ENCODE measurements at places on chromosomes 2 and 18. TPM values are rescaled to one million over a fixed set of nuclear protein-coding genes. Genes with fewer than 3 reads are reported as not detected.

The WDCP gene
- total RNA-seq = 13.1 TPM

The POTEJ gene
- not detected for total RNA-seq

The THSD7B gene
- 4.0 TPM for total RNA-seq

The CASP8 gene
- total RNA-seq = 29.9 TPM

The HOXD13 gene
- 14.9 TPM for total RNA-seq

The DSEL gene
- total RNA-seq = 49.3 TPM

The RAB1A gene
- total RNA-seq = 140 TPM

The INHBB gene
- 0.74 TPM for total RNA-seq

The CCDC141 gene
- 18.0 TPM for total RNA-seq

The CCDC74B gene
- total RNA-seq = 5.2 TPM

The FECH gene
- 28.7 TPM for total RNA-seq

The CUL3 gene
- 129 TPM for total RNA-seq

The CCDC178 gene
- 3.1 TPM for total RNA-seq

The CPS1 gene
- total RNA-seq = 1.3 TPM

The MC2R gene
- not detected for total RNA-seq

The CDCA7 gene
- 10.1 TPM for total RNA-seq

The NT5DC4 gene
- total RNA-seq = not detected

The DSC1 gene
- total RNA-seq = 0.16 TPM

The NDC80 gene
- total RNA-seq = 33.0 TPM

The CD28 gene
- total RNA-seq = 6.1 TPM

The NCKAP5 gene
- total RNA-seq = 14.4 TPM

The DSG4 gene
- 0.26 TPM for total RNA-seq

The IL1R1 gene
- total RNA-seq = 34.9 TPM

The C1GALT1C1L gene
- total RNA-seq = 2.2 TPM

The SCG2 gene
- total RNA-seq = 15.3 TPM

The MRO gene
- total RNA-seq = 1.2 TPM

The MRPS9 gene
- total RNA-seq = 23.9 TPM

The THADA gene
- 71.6 TPM for total RNA-seq

The SATB2 gene
- total RNA-seq = 3.5 TPM

The LIMS2 gene
- total RNA-seq = 18.7 TPM

The LDLRAD4 gene
- 52.3 TPM for total RNA-seq

The TDRD15 gene
- 3.8 TPM for total RNA-seq

The CPSF3 gene
- total RNA-seq = 45.2 TPM

The ZNF236 gene
- 24.7 TPM for total RNA-seq

The CPO gene
- total RNA-seq = 0.53 TPM

The SLC9A4 gene
- 2.9 TPM for total RNA-seq

Measured in urinary bladder (tissue), 4 donors.